ENCODE measurements at places on chromosomes 3 and 15.
A peak's percentile ranks its signal among the peaks of the same experiment; 100 is the strongest.

DNA sequence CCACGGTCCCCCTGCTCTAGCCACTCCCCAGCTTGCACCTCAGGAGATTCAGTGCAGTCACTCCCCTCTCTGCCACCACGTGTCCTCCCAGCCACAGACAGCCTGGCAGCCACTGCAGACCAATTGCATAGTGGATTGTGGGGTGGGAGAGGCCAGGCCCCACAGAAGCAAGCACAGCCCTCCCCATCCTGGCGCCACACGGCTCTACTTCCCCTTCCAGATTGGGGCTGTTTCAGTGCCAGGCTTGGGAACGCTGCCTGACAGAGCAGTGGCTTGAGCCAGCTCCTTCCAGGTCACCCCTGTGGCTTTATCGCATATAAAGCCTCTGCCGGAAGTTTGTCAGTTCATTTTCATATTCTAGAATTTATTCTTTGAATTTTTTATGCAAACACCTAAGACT, 90.7 kb downstream of the TMEM266 start:
- no peak for DNase-seq

DNA sequence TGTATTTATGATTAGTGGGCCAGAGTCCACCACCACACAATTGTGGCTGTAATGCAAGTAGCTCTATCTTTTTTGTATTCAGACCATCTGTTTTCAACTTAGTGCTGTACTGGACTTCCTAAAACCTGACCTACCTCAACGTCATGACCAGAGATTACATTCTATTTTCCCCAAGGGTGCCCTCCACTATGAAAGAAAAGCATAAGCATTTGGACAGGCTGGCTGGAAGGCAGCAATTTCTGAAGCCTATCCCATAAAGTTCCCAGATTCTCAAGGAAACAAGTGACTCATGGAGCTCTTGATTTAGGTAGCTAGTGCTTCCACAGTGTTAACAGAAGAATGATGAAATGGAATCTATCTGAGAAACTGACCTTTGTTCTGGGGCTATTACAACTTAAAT, 75.8 kb downstream of the COL8A1 start:
- peak; percentile 80 for DNase-seq

GRCh38 chr3:183131735-183132134, 30.8 kb downstream of the LAMP3 start:
- peak; percentile 34 for DNase-seq

DNA sequence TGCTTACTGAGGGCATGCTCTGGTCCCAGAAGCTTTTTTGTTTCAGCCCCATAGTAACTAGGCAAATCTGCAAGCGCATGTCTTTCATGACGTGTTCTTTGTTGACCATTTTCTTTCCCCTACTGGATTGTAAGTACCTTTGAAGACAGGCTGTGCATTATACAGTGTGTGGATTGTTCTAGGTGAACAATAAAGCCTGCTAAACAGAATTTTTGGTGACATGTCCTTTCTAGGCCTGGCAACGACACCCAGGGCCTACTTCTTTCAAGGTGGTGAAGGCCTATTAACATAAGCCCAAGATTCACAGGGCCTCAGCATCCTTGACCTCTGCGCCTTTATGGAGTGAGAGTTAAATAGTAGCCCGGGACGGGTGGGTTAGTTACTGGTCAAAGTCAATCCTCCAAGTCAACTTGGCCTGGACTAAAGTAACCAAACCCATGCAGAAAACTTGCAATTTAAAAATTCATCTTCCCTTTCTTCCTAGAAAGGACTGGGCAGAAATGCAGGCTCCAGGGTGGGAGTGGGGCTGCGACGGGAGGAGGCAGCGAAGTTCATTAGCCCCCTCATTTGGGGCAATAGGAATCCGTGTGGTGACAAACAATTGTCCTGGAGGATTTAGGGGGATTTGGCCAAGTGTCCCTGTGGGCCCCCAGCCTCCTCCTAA, 37.6 kb upstream of the TRIM71 start:
- DNase-seq: no peak

- no peak for DNase-seq
Measured at GRCh38 chr3:81349816-81350340, 411.6 kb downstream of the GBE1 start.

DNA sequence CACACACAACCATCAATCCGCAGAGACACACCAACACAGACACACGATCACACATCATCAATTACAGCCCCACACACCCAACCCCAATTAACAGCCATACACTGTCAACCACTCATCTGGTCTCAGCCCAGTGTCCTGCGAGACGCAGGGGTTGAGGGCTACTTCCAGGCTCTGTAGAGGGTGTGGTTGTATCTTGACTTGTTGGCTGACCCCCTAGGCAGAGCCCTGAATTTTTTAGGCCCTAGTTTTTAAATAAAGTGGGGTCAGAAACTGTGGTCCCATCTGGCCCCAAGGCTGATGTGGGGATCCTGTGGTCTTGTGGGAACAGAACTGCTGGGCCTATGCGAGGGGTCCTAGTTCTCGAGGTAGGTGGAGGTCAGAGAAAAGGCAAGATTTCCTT, 9.2 kb downstream of the VILL start:
- DNase-seq: no peak

- DNase-seq: no peak
Measured at GRCh38 chr3:169158379-169158778, 505.1 kb downstream of the MECOM start.

DNA sequence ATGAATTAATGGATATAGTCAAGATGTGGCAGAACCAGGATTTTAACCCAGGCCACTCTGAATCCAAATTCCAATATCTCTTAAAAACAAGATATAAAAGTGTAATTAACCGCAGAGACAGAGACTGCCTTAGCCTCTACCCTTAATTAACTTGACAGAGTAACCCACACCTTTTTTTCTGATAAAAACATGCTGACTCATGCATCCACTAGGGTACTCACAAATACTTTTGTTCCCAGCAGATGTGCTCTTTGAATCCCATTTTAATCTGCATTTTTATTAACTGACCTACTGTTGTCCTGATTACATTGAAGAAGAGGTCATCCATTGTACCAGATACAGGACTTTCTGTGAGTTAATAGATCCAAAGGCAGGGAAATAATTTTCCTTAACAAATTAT, 278.3 kb downstream of the CHL1 start:
- no peak for DNase-seq

- no peak for DNase-seq
Measured at GRCh38 chr3:121956363-121956762, 62.2 kb downstream of the SLC15A2 start.

DNA sequence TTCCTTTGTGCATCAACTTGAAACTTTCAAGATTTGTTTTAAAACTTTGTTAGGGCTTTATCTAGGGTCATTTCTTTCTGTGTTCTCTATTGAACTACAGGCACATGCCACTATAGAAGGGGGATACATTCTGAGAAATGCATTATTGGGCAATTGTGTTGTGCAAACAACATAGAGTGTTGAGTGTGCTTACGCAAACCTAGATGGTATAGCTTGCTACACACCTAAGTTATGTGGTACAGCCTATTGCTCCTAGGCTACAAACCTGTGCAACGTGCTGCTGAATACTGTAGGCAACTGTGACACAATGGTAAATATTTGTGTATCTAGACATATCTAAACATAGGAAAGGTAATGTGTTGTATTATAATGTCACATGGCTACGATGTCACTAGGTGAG, 33.0 kb upstream of the KLF13 start:
- no peak for DNase-seq

GRCh38 chr3:59433546-59433945, 383.7 kb upstream of the CFAP20DC start:
- no peak for DNase-seq

DNA sequence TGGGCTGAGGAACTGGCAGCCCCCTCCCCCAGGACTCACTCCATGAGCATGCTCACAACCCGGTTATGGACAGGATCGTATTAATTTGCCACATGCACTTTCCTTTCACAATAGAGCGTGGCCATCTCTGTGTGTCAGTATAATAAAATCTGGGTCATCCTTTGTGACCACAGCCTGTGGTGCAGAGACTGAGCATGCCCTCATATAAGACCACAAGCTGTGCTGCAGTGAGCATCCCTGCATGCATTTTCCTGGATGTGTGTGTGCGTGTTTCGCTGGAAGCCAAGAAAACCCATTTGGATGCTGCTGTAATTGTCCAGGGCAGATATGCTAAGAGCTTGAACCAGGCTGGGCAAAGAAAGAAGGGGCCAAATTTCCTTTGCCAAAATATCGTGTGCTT, 39.7 kb downstream of the CYP11A1 start:
- peak; percentile 84 for DNase-seq

DNA sequence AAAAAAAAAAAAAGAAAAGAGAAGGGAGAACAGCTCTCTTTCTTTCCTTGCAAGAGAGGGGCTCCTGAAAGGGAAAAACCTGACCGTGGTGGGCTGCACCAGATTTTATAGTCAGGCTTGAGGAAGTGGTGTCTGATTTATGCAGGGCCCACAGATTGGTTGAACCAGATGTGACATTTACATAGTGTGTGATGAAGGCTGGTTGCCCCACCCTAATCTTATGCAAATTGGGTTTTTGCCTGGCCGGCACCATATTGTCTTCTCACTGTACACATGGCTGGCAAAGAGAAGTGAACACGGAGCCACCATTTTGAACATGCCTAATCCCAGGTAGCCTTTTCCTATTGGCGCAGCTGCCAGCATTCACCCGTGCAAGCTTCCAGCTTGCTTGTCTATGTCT, 154.4 kb downstream of the OXSM start:
- DNase-seq: no peak

GRCh38 chr15:61654002-61654740, 406.1 kb downstream of the VPS13C start:
- no peak for DNase-seq

Measured in fibroblast of skin of scalp (primary cell).